Stimulated activated CD4-positive, alpha-beta T cell treated with anti-CD3 and anti-CD28 coated beads, Interleukin-1b, Interleukin-23, amount 100 ng/mL, for 4 hours (primary cell): ENCODE measurements at places on chromosomes 3 and 15.

- no peak for DNase-seq
These were observed 185.9 kb downstream of the MEGF11 start for GRCh38 chr15:66067687-66068086.

GRCh38 chr15:57675481-57676181 lies 30.9 kb upstream of the POLR2M start:
- DNase-seq = no peak

- no peak for DNase-seq
These were observed 14.9 kb downstream of the SMAD3 start for GRCh38 chr15:67080118-67080899.

- no peak for DNase-seq
These were observed 564 bp upstream of the GABPB1 start for GRCh38 chr15:50355619-50355905.

- DNase-seq = no peak
These were observed 446.8 kb upstream of the DPH6 start for GRCh38 chr15:35992791-35993190.

DNA sequence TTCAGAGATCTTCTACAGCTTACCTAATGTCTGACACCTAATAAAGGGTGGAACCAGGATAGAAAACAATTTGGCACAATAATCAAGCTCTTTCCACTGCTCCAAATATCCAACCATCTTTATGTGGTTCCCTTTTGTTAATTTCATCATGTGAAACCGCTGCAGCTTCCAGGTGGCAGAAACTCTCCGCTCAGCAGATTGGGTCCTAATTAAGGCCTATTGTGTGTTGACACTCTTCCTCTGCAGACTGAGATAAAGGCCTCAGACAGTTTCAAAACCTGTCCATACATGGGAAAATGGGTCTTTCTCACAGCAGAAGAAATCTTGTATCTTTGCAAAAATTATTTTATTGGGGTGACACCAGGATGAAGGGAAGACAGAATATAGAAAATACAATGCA lies 1002.4 kb upstream of the SEMA6D start:
- DNase-seq = no peak

DNA sequence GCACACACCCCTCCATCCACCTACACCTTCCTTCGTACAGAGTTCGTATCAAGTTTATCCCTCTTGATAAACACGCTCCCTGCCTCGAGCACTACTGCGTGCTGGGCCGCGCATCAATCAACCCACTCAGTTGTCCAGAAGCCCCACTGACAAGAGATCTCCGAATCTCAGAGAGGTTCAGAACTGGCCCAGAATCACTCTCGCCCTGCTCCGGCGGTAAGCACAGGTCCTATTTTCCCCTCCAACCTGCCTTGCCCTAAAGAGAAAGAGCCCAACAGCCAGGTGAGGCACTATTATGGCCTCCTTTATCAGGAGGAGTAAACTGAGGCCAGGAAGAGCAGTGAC lies 494 bp upstream of the NISCH start:
- no peak for DNase-seq

GRCh38 chr15:63374686-63375520 lies 6.7 kb downstream of the CA12 start:
- no peak for DNase-seq

GRCh38 chr3:116285781-116286421 lies 159.4 kb downstream of the LSAMP start:
- no peak for DNase-seq

DNA sequence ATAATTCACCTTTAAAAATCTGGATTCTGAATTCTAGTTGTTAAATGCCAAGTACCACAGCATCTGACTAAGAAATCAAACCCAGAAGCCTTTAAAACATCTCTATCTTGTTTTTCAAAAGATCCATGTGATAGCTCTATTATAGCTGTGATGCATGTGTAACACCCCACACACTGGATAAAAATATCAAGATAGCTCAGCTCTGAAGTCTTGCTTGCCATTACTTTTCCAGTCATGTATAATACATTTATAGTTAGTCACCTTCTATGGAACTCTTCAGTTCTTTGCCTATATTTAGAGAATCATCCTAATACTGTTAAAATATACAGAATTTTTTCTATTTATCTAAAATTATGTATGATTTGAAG lies 11.6 kb downstream of the ARPP19 start:
- DNase-seq = no peak

DNA sequence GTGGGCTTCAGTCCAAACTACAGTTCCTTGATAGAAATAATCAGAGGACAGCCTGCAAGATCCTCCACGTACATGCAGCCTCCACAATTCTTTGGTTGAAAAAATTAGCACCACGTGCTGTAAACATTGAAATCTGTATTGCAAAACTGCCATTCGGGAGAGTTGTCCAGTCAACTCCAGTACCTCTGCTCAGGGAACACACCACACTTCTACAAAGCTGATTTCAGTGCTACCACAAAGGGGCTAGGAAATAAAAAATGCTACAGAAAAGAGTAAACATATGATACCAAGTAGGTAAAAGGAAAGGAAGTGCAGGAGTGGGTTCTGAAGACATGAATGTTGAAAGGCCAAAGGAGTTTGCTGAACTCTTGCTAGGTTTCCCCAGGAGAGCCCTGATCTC lies 40.4 kb downstream of the GHSR start:
- DNase-seq = no peak

- no peak for DNase-seq
These were observed 222.8 kb upstream of the TBL1XR1 start for GRCh38 chr3:177419904-177420601.

DNA sequence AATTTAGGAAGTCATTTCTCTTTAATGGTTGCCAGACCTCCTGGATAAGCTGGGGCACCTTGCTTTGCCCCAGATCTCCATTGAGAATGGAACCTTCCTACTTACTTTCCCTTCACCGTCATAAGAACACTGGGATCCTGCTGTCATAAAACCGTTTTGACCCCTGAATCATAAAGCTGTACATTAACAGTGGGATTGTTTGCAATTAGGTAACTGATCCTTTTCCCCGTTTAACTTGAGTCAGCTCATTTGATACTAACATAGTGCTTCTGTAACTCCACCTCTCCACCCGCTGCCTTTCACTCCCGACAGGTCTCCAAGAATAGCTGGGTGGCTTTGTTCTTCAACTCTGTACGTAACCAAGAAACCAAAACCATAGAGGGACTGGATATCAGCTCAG lies 308.2 kb upstream of the WNT5A start:
- DNase-seq = no peak

DNA sequence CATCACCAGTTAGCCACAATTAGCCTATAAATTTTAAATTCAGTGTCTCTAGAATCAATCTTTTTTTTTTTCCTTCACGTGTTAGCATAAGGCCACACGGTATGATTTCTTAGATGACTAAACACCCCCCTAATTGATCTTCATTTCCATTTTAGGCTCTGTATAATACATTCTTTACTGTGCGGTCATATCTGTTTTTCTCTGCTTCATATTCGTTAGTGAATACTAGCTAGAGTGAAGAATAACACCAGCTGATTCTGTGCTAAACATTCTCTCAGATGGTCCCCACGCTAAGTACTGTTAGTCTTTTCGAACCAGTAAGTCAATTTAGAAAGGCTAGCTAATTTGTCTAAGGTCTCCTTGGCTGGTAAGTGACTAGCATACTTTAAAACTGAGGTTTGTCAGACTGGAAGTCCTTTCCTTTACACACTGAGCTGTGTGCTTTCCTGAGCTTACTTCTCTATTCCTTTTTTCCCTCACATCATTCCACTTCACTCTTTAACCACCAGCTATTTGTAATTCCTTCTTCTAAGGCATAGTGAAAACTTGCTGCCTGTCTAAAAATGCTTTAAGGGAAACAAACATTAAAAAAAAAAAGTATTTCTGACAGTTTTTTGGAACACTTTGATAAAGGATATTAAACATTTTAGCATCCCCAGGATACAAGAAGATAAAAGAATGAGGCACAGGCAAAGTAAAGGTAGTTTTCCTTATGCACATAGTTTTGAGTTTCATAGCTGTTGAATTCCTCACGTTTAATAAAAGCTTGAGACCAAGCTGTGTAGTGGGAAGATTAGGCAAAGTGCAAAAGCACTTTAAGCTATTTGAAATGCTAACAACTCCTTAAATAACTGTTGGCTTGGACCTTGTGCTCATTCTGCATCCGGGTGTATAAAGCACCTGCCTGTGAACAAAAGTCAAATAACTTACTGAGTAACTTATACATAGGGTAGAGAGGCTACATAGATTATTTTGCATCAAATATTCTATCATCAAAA lies 17.1 kb downstream of the ZFAND6 start:
- no peak for DNase-seq

DNA sequence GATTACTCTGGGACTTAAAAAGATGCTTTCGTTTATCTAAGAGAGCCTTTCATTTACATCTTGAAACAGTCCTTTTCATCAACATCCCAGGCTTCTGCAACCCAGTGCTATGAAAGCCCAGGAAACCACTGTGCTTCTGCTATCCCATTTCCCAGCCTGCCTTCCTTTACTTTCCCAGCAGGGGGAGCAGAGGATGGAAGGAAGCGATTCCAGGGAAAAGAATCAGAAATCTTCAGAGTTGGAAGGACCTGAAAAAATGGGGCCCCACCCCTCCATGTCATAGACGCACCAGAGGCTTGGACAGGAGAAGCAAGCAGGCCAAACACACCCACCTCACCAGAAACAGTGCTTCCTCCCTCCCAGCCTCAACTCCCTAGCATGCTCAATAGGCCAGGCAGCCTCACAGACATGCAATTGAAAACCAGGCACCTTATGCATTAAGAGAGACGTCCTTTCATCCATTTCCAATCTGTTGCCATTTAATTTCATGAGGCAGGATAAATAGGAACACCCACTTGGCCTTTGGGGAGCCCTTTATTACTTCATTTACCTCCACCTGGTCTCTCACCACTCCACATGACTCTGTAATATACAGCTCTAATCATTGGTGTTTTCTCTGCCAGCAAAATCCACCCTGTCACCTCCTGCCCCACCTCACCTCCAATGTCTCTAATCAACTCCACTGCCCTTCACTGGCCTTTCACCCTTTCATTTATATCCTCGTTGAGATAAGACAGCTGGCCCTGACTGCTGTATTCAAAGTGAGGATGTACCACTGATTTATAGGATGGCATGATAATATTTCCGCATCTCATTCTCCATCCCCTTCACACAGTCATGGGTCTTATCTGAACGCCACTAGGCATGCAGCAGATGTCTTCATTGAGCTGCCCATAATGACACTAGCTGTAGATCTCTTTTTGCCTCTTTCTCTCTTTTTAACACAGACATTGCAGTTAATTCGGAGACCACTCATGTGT lies 583.9 kb downstream of the NTRK3 start:
- no peak for DNase-seq

GRCh38 chr15:84949845-84950569 lies 31.6 kb upstream of the PDE8A start:
- DNase-seq = no peak

GRCh38 chr3:133459400-133459799 lies 59.5 kb downstream of the BFSP2 start:
- no peak for DNase-seq

DNA sequence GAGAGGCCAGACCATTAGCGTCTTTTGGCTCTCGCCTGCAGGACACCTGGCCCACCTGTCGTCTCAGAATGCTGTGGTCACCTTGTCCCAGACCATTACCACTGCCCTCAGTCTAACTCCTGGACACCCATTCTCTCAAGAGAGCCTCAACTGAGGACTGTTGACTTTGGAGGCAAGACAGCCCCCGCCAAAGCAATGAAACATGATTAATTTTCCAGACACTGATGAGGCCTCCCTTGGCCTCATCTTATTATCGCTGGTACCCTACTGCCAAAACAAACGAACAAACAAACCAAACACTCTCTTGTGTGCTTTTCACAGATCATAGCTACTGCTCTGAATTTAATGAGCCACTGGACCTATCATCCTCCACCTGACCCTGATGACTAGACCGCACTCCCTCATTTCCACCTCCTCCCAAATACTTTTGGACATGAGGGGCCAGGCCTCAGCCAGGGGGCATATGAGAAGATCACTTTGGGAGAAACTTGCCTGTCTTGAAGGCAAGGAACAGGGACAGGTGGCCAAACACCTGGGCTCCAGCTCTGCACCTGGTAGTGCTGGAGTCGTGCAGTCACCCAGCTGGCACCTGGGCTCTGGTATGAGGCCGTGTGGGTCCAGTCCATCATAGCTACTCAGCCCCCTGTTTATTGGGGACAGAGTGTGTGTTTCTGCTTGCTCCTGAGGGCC lies 27.6 kb downstream of the ALS2CL start:
- DNase-seq = no peak

- no peak for DNase-seq
These were observed 93.2 kb downstream of the IQSEC1 start for GRCh38 chr3:12979947-12980487.

DNA sequence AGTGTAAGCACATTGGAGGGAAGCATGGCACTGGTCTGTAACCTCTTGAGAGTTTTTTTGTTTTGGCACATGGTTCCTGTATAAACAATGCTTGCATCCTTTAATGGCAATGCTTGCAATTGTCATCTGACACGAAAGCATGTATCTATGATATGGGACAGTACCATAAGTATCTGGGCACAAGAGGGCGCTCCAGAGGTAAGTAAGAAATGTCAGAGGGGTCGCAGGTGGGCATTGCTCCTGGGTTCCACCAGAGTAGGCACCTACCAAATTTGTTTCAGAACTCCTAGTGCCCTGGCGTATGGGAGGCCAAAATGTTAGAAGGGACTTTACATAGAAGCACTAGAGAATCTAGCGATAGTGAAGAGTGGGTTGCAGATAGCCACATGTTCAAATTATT lies 58.7 kb upstream of the BCHE start:
- DNase-seq = no peak

DNA sequence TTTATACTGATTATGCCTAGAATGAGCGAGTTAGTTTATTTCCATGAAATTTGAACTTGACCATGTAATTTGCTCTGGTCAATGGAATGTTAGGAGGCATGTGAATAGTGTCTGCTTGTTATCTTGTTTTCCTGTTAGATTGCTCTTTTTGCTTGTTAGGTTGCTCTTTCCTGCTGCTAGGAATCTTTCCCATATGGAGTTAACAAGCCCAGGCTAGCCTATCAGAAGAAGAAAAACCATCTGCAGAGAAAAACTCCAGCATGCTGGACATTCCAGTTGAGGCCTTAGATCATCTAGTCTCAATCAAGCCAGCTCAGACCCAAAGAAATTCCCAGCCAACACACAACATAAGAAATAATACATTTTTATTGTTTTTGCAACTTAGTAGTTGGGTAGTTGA lies 470.2 kb upstream of the AGTR1 start:
- DNase-seq = no peak

- DNase-seq = no peak
These were observed 30.1 kb downstream of the DLG1 start for GRCh38 chr3:197268294-197268693.

- no peak for DNase-seq
These were observed 45.2 kb downstream of the RYK start for GRCh38 chr3:134205451-134205850.

DNA sequence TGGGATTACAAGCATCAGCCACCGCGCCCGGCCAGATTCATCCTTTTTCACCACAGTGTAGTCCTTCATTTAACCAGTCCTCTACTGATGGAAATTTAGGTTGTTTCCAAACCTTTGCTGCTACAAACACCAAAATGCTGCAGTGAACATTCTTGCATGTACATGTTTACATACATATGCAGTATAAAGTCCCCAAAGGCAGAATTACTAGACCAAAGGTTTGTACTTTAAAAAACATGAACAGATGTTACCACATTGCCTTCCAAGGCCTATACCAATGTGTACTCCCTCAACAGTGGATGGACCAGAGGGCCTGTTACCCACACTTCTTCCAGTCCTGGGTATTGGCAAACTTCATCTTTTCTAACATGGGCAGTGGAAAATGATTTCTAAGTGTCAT lies 51.0 kb downstream of the RLBP1 start:
- DNase-seq = no peak

- DNase-seq = no peak
These were observed 290.4 kb downstream of the MAGI1 start for GRCh38 chr3:65748326-65748725.
